NCI-H1694 (cell line): ENCODE measurements at places on chromosomes 16 and 17.

- no peak for DNase-seq
Measured at GRCh38 chr16:75248142-75248535, 3.3 kb downstream of the BCAR1 start.

DNA sequence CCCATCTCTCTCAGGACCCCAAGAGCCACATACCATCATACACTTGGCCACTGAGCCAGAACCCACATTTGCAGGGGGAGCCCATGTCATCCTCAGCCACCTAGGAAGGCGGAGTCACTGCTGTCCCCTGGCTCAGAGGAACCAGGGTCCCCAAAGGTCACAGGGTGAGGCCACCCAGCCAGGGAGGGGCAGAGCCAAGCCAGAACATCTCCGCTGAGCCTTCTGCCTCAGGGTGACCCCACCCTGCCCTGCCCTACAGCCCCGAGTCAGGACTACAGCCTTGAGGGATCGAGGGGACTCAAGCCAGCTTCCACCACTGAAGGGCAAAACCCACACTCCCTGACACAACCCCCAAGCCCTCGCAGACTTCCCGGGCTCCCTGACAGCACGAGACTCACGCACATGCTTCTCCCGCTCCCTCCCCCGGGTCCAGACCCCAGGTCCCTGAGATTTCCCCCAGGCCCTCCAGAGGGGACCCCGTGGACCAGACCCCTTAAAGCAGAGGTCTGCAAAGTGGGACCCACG, 17.4 kb downstream of the PIEZO1 start:
- DNase-seq = no peak

GRCh38 chr17:78134899-78135385, 4.4 kb downstream of the TMC8 start:
- DNase-seq = no peak

DNA sequence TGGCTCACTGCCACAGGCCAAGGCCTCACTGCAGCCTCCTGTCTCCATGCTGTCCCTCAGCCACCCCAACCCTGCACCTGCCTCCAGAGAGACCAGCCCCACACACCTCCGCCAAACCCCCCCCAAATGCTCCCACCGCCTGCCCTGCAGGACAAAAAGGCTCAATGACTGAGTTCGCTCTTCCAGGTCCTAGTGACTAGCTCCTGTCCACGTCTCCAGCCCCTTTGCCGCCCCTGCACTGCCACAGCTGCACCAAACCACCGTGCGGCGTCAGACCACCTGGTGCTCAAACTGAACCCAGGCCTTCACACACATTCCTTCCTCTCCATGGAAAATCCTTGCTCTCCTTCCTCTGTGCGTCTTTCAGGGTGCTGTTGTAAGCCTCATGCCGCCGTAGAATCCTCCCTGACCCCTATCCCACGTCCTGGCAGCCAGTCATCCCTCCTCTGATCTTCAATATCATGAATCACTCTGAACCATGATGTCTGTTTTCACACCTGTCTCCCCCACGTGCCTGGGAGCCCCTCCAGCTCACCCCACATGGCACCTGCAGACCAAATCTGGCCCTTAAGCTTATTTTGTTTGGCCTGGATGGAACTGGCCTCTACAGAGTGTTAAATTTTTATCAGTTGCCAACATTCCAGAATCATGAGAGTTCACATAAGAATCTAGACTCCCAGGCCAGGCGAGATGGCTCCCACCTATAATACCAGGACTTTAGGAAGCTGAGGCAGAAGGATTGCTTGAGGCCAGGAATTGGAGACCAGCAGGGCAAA, 4.3 kb upstream of the GSG1L start:
- DNase-seq = no peak

- no peak for DNase-seq
Measured at GRCh38 chr17:79799174-79799537, 2.3 kb upstream of the CBX8 start.

- no peak for DNase-seq
Measured at GRCh38 chr16:56298948-56299596, 107.8 kb downstream of the GNAO1 start.

DNA sequence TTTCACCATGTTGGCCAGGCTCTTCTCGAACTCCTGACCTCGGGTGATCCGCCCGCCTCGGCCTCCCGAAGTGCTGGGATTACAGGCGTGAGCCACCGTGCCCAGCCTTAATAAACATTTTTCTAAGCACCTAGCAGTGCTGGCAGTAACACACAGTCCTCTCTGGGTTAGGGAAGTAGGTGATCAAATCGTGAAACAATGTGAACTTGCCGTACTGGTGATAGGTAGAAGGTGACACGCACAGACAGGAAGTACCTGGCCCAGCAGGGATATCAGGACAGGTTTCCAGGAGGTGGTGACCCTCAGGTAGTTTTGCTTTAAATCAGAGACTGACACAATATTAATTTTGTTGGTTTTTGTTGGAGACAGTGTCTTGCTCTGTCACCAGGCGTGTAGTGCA, 4.5 kb downstream of the PLD2 start:
- DNase-seq = no peak

DNA sequence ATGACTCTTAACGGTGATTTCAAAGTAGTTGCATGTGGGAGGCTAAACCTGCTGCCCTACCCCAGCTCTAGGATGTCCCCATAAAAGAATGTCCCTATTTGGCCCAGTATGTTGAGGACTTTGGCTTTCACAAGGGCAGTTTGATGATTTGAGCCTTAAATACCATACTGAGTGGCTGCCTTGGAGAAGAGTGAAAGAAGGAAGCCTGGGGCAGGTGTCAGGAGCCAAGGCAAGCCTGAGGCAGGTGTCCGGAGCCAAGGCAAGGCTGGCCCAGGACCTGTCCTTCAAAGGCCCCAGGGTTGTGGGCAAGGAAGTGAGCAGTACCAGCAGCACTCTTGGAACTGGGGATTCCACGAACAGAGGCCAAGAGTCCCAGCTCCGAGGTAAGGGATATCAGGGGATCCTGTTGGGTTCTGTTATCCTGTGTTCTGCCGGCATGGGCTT, 18.6 kb downstream of the ST6GALNAC2 start:
- no peak for DNase-seq

GRCh38 chr16:71893888-71894228, 1.5 kb upstream of the IST1 start:
- no peak for DNase-seq

DNA sequence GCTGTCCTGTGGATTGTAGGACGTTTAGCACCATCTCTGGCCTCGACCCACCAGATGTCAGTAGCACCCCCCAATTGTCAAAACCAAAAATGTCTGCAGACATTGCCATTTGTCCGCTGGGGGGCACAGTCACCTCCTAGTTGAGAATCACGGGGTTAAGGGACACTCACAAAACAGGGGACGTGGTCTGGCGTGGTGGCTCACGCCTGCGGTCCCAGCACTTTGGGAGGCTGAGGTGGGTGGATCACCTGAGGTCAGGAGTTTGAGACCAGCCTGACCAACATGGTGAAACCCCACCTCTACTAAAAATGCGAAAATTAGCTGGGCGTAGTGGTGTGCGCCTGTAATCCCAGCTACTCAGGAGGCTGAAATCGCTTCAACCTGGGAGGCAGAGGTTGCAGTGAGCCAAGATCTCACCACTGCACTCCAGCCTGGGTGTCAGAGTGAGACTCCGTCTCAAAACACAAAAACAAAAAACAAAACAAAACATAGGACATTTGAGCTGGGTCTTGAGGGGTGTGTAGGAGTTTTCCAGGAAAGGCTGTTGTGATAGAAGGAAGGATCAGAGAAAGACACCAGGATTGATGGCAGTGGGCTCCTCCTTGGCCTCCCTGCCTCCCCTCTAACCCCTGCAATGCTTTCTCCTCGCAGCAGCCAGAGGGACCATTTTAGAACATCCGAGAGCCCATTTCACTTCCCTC, 171.8 kb upstream of the GSE1 start:
- DNase-seq = no peak

DNA sequence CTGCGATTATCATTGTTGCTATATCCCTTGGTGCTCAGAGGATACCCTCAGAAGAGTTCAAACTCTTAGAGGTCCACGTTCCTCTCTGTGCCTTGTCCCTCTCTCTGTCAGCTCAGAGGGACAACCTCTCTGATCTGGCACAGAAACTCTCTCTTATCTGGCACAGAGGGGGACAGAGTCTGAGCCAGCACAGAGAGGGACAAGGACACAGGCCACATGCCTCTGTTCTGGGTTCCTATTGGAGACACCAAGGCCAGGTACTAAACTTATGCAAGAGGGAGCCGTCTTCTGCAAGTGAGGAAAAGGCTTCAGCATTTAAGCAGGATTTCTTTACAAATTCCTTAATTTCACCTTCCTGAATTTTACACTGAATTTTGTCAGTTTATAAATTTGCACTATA, 565.2 kb downstream of the TOX3 start:
- no peak for DNase-seq

DNA sequence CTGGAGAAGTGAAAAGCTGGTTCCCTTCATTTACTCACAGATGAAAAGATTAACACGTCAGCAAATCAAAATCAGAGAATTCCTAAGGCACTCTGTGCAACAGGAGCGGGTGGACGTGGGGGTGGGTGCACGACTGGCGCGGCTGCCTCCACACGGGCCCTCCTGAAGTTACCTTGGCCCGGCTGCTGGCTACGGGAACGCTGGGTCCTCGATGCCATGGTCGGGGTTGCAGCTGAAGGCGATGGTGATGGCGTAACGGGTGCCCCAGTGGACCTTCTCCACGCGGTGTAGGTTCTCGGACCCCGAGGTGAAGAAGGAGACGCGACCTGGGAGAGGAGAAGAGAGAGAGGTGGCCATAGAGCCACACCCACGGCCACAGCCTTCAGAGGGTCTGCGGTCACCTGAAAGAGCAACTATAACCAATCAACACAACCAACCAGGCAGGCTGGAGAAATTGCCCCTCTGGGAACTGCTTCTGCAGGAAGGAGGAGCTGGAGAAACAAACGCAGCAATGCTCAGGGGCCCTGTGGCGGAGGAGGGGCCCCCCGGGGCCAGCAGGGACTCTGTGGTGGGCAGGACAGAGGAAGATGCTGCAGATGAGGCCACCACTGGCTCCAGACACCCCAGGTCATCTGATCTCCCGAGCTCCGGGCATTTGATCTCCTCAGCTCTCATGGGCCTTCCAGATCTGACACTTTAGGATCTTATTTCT, 20.8 kb downstream of the UTS2R start:
- no peak for DNase-seq

DNA sequence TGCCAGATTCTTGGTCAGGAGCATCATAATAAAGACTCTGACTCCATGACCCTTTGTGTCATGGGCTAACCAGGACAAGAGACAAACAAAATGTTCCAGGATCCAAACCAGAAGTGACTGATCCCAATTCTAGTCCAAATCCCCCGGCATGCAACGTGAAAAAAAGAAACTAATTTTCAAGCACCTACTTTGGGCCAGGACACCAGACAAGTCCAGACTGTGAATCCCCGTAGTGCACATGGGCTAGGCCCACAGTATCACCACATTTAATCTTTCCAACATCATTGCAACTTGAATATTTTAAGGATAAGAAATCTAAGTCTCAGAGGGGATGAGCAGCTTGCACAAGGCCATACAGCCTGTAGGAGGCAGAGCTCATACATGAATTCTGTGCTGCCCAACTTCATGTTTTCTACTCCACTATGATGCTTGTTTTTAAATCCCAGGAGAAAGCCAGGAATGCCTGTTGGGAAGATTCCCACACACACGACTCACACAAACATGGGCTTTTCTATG, 365.7 kb downstream of the NPIPA8 start:
- DNase-seq = no peak

GRCh38 chr17:40313668-40314583, 4.9 kb downstream of the RARA start:
- peak; percentile 57 for DNase-seq

DNA sequence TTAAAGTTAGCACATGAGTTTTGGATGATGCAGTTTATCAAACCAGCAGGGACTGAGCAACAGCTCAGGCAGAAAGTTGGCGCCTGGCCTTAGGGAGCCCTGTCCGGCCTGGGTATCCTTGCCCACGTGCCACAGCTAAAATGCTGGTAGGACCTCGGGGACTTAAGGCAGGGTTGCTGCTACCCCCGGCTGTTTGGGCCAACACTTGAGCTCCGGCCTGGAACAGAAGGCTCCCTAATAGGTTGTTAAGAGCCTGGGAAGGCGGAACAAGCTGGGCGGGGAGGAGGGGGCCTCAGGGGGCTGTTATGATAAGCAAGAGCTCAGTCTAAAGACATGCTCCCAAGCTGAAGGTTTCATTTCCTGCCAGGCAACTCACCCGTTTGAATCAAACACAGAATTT, 39.7 kb downstream of the CUEDC1 start:
- no peak for DNase-seq
